ENCODE measurements at places on chromosomes 7 and 10.
A peak's percentile ranks its signal among the peaks of the same experiment; 100 is the strongest.

- DNase-seq: no peak
Measured at GRCh38 chr10:112215342-112215774, 31.8 kb upstream of the GPAM start.

GRCh38 chr10:93346108-93346507 lies 136.0 kb downstream of the MYOF start:
- no peak for DNase-seq

DNA sequence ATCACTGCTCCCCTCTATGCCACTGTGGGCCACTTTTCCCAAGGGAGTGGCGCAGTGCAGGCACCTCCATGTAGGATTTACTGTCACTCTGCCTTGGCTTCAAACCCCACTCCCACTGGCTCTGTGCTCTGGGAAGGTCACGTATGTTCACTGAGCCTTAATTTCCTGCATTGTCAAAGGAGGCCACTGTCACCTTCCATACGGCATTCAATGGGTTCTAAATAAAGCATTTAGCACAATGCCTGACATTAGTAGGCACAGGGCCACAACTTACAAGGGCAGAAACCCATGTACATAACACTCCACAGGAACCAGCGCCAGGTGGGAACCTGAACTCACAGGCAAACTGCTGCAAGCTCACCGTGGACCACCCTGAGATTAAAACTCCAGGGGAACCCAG lies 196.4 kb downstream of the USP6NL start:
- no peak for DNase-seq

DNA sequence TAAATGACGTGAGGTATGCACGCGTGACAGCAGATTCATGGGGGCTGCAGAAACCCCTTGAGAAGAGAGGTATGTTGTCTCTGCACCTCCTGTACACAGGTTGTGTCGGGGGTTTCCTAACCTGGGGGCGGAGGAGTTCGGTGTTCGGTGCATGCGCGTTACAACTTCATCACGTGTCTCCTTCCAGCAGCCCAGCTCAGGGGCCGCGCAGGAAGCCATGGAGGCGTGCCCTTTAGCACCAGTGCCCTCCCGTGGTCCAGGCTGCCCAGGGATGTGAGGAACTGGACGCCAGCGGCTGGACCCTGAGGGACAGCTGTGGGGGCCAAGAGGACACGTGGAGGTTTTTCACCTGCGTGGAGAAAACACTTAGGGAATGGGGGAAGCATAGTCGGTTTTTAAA lies 186.4 kb downstream of the EBF3 start:
- no peak for DNase-seq

- DNase-seq: no peak
Measured at GRCh38 chr10:132061465-132061864, 4.3 kb upstream of the JAKMIP3 start.

GRCh38 chr7:480531-481218 lies 39.0 kb downstream of the PDGFA start:
- DNase-seq: no peak

- DNase-seq: no peak
Measured at GRCh38 chr7:20839196-20839735, 52.6 kb upstream of the SP8 start.

DNA sequence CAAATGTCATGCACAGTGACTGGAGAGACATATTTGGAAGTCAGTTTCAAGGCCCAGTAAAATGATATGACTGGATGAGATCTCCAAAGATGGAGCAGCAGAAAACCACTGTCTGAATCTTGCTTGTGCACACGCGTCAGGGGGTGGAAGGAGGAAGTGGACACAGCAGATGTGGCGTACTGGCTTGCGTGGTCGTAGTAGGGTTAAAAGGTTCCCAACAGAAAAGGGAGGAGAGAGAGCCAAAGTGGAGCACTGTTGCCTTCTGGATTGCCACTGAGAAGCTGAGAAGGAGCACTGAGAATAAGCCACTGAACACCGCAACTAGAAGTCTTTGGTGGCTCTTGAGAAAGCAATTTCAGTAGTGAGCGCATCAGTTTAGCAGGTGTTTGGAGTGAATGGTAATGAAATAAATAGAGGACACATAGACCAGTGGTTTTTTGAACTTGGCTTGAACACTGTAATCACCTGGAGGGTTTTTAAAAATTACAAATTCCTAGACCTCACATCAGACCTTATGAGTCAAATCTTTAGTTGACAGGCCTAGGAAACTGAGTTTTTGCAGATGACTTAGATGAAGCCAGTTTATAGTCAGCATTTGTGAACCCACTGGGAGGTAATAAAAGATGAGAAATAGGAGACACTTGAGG lies 227.3 kb downstream of the PTEN start:
- peak; percentile 46 for DNase-seq

GRCh38 chr10:89159761-89160160 lies 47.4 kb downstream of the CH25H start:
- no peak for DNase-seq

DNA sequence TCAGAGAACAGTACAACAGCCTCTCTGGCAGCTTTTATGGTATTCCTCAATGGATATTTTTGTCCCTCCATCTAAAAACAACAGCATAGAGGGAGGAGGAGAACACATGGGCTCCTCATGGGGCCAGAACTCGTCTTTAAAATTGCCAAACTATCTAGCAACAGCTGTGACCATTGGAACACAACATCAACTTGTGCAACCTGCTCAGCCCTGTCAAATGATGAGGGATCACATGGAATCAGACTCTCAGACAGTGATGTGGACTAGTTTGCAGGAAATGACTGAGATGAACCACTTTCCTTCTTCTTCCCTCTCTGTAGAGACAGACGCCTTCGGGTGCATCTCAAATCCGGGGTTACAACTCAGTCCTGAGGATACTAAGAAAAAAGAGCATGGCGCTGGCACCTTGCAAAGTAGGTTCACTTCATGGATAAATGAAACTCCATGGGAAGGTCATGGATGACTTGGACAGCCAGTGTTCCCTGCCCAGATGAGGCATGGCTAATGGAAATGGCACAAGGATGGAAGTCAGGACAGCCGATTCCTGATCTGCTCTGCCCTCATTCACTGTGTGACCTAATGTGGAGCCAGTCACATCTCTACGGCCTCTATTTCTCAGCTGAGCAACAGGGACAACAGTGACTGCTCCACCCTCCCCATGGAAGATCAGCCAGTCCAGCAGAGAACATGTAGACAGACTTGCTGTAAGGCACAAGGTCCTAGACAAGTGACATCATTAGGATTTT lies 24.6 kb upstream of the DGKI start:
- DNase-seq: no peak

DNA sequence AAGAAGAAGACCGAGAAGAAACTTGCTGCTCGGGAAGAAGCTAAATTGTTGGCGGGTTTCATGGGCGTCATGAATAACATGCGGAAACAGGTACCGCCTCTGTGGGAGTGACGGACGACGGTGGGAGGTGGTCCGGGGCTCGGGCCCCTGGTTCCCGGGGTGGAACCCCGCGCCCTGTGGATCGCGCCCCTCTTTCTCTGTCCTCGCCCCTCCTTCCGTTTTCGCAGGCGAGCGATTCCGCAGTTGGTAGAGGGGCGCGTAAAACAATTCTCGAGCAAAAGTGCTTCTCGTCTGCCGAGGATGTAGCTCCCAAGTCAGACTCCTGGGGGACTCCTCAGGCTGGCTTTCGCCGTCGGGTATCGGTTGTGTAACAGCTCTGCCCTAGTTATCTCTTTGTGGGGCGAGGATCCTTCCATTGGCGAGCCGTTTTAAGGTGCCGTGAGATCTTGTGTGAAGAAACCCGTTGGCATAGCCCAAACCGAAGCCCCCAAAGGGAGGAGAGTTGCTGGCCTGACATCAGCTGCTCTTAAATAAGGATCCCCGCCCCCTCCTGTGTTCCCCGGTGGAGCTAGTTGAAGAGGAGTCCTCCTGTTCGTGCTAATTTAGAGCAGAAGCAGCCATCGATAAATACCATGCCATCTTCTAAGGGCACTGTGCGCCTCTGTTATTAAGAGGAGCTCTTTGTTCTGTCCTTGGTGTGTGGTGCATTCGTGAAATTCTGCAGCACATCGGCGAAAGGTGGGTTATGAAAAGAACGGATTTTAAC lies 655 bp downstream of the KLHL7 start:
- DNase-seq: peak; percentile 35

GRCh38 chr10:60978287-60979115 lies 34.5 kb upstream of the RHOBTB1 start:
- DNase-seq: no peak

- no peak for DNase-seq
Measured at GRCh38 chr10:125118011-125118611, 42.3 kb downstream of the CTBP2 start.

- no peak for DNase-seq
Measured at GRCh38 chr10:122170802-122171201, 100.3 kb upstream of the BTBD16 start.

DNA sequence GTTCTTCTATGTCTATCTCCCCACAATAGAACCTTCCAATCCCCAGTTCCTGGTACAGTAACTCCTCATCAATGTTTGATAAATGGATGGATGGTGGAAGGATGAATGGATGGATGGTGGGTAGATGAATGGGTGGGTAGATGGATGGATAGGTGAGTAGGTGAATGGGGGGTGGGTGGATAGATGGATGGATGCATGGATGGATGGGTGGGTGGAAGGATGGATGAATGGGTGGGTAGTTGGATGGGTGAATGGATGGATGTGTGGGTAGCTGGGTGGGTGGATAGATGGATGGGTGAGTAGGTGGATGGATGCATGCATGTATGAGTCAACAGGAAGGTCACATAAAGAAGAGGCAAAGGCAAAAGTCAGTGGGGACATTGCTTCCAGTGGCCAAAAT lies 116.8 kb downstream of the GRID1 start:
- no peak for DNase-seq

- no peak for DNase-seq
Measured at GRCh38 chr10:48792687-48793096, 108.0 kb downstream of the WDFY4 start.

GRCh38 chr10:48699011-48699627 lies 14.4 kb downstream of the WDFY4 start:
- DNase-seq: no peak

DNA sequence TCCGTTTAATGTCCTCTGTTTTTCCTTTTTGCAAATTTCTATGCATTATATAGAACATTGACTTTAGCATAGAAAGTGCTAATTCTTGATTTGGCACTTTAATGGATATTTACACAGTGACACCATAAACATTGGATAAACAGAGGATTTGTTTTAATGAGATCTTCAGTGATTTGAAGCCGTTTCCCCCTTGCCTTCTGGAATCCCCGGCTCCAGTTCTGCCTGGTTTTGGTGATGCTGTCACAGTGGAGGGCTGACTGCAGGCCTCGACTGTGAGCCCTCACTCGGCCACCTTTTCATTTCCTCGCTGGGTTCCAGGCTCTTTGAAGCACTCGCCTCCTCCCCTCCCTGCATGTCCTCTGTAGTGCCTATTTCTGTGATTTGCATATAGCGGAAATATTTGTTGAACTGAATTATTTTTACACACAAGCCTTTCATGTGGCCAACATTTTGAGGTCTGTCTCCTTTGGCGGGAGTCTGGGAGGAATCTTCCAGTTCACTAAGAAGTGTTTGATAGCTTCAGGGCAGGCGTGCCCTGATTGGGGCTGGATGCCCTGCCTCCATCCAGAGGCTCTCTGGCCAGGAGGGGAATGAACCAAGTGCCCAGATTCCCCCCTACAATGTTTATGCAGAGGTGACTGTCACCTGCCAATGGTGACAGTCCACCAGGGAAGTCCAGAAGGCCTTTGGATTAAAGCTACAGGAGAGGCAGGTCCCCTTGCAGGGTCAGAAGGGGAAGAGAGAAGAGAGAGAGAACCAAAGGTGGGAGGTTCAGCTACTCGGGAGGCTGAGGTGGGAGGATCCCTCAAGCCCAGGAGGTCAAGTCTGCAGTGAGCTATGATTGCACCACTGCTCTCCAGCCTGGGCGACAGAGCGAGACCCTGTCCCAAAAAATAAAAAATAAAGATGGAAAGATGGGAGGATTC lies 67.5 kb downstream of the CUX1 start:
- peak; percentile 64 for DNase-seq

GRCh38 chr7:17186745-17187530 lies 111.5 kb upstream of the AHR start:
- no peak for DNase-seq

- no peak for DNase-seq
Measured at GRCh38 chr10:77601488-77601887, 36.1 kb downstream of the KCNMA1 start.

DNA sequence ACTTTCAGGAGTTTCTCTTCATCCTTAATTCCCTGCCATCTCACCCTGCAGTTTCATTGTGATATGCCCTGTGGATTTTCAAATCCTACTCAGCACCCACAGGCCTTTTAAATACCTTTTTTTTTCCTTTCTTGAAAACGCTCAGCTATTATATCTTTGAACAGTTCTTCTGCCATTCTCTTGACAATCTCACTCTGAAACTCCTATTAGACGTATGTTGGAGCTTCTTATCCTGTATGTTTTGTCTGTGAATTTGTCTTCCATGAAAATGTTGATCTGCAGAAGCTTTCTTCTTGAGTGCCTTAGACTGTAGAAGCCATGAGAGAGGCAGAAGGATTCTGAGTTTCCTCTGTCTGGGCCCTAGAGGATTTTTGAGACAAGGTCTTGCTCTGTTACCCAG lies 18.9 kb upstream of the YAE1 start:
- no peak for DNase-seq

GRCh38 chr7:88866265-88866863 lies 70.8 kb upstream of the TEX47 start:
- no peak for DNase-seq
